ENCODE measurements at places on chromosomes 1 and 21.

DNA sequence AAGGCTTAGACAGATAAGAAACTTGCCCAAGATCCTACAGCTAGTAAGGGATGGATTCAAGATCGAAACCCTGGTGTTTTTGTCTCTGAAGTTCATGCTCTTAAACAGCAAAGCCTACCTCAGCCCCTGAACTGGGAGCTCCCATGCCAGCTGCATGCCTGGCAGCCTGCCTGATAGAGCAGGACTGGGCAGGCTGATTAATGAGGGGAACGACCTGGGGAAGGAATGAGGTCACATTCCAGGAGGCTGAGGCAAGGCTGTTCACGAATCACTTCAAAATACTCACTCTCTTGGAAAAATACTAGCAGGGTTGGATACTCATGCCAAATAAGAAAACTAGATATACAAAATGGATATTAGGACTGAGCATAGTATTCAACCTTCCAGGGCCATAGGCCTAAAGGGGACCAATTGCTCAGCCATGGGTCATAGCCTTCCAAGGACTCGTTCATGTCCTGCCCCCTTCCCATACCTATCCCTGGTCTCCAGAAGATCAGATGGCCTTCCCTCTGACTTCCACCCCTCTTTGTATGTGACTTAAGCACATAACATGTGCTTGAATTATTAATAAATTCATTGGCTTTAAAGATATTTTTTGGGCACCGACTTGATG, 15.6 kb upstream of the TACSTD2 start:
- DNase-seq: no peak

- no peak for DNase-seq
Measured at GRCh38 chr1:53653631-53654030, 85.3 kb downstream of the GLIS1 start.

- DNase-seq: peak; percentile 49
Measured at GRCh38 chr1:29924017-29924431, 687.7 kb downstream of the PTPRU start.

DNA sequence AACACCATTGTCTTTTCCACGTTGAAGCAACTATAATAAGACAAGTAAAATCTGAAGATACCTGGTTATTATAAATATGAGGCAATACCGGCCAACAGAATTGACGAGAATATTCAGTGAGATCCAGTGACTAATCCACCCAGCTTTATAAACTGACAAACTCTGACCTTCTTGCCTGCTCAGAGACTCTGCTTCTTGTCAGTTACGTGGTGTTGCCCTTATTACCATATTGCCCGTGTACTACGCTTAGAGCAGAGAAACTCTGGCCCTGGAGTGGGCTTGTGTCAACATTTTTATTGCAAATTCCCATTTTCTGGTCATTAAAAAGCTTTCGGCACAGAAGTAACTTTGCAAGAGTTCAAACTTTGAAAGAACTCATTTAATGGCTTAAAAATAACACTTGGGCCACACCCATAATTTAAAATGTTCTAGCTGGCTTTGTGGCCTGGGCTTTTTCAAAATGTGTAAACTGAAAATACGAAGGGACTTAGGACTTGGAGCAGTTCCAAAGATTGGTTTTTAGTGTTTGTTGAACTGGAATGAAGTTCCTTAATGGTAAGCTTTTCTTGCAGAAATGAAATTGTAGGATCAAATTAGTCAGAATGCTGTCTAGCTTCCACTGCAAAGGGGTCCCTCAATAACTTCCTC, 266.2 kb downstream of the LMO4 start:
- no peak for DNase-seq

DNA sequence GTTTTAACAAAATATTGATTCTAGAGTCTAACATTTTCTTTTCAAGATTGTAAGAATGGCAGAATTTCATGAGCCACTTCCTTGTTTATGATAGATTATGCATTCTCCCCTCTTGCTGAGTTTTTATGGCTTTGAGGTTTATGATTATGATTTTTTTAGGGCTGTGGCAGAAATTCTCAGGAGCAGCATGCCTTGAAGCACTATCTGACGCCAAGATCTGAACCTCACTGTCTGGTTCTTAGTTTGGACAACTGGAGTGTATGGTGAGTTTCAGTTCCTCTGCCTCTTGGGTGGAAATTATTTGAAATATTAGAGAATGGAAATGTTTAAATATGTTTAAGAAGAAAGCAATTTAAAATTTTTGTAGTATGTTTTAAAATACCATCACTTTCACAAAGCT, 10.2 kb downstream of the USP16 start:
- no peak for DNase-seq

DNA sequence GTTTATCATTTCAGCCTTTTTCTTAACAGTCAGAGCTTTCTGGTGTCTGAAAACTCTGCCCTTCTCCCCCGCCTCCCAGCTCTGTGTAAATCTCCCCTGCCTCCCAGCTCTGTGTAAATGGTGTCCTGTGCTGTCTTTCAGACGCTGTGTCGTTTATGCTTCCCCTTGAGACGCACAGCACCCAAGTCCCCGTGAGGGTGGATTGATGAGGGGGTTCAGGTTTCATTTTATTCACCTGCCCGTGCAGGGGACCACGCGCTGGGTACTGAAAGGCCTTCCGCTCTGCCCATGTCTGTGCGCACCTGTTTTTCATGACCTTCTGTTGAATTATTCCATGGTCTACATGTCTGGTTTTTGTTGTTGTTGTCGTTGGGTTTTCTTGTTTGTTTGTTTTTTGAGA, 108.2 kb upstream of the COL6A1 start:
- DNase-seq: no peak

DNA sequence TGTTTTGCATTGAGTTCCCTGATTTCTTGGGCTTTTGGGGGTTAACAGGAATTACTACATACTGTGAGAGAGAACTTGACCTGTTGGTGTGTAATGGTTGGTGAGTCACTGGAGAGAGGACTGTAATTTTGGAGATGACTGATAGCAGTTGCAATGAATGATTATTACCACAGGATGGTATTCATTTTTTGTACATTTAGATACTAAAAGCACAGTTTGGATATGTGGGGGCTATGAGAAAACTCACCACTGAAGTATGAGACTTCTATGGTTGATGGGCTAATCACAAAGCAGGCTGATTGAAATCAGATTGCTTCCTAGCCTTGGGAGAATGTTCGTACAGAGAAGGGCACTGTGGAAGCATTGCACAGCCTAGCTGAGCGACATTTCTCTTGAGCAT, 1571.3 kb upstream of the PRMT6 start:
- DNase-seq: no peak

GRCh38 chr1:6831366-6831765, 46.1 kb downstream of the CAMTA1 start:
- DNase-seq: no peak

DNA sequence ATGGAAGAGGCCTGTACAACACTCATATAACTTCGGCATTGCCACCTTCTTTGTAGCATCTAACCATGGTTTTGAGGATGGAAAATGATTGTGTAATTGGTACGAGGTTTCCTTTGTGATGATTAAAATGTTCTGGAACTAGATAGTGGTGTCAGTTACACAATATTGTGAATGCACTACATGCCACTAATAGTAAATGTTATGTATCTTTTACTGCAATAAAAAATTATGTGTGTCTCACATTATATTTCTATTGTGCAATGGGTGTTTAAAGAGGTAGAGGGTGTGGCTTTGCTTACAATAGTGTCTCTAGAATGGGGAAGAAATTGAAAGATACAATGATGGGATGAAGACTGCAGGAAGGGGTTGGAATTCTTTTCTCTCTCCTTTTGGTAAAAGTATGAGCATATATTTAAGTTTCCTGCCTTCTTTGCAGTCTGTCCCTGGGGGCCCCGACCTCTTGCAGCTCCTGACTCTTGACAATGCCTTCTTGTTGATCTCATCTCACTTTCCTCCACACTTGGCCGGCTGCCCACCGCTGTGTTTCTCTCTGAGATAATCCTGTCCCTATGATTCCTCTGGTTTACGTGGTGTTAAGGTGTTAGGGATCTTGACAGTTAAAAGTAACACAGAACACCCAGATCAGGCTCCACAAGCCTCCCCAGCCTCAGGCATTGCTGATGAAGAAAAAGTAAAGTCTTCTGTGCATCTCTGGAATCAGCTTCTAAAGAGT, 39.3 kb downstream of the MTARC1 start:
- DNase-seq: no peak

GRCh38 chr1:207502726-207503125, 6.8 kb downstream of the CR1 start:
- DNase-seq: no peak

DNA sequence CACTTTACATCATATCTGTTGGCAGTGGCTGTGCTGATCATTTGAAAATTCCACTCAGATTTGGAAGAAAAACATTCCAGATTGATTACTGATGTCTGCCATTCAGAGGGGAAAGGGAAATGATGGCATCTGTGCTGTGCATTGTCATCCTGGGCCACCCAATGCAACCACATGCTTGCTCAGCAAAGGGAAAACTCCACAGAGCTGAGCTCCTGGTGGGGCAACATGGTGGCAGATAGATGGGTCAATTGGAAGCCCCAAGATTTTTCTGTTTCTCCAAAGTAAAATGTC, 11.8 kb downstream of the OXCT2 start:
- DNase-seq: no peak

DNA sequence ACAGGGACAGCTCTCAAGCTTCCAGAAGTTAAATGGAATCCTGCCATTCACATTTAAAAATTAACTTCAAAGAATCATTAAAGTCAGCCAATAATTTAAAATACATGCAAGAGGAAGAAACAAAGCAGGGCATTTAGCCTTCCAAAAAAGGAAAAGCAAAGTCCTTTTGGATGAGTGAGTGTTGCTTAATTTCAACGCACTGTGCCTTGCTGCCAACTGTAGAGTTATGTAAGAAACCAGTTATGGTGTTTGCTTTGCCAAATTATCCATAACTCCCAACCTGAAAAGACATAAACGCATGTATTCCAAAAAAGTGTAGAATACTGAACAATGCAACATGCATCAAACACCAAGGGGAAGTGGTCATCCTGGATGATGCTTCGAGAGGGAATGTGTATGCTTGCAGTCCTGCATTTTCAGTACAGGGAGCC, 16.1 kb upstream of the KCNE1 start:
- no peak for DNase-seq

DNA sequence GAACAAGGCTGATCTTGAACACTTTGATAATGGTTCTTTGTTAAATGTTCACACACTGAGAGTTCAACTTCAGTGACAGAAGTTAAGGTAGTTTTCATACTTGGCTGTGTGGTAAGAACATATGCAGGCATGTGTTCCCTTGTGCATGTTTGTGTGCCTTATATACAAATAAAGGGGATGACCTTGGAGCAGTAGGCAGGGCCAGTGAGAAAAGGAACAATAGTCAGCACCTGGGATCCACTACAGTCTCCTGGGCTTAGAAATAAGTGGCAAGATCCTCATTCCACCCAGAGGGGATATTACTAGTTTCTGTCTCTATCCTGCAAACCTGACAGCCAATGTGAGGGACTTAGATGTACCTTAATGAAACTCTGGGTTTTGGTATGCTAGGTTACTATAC, 50.3 kb upstream of the DMRTA2 start:
- no peak for DNase-seq

GRCh38 chr1:110606657-110607535, 738 bp upstream of the KCNA2 start:
- no peak for DNase-seq

DNA sequence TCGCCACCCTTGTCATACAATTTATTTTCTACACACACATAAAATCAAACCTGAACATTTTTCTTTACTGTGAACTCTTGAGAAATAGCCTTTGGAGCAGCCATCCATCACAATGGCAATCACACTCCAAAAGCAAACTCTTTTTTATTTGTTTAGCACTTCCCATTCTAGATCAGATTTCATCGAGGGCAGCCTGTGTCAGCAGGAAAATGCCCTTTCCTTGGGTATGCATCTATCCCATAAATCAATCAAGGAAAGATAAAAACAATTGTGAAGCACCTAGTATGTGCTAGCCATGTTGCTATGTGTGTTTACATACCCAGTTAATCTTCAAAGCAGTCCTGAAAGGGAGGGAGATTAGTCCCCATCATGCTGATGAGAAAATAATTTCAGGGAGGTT, 484.1 kb upstream of the USP24 start:
- DNase-seq: peak; percentile 8

GRCh38 chr1:150550222-150551050, 1.2 kb downstream of the ADAMTSL4 start:
- DNase-seq: no peak

GRCh38 chr1:108182959-108183700, 17.0 kb downstream of the SLC25A24 start:
- DNase-seq: no peak

GRCh38 chr1:94413311-94413710, 4.9 kb upstream of the ABCD3 start:
- DNase-seq: no peak

DNA sequence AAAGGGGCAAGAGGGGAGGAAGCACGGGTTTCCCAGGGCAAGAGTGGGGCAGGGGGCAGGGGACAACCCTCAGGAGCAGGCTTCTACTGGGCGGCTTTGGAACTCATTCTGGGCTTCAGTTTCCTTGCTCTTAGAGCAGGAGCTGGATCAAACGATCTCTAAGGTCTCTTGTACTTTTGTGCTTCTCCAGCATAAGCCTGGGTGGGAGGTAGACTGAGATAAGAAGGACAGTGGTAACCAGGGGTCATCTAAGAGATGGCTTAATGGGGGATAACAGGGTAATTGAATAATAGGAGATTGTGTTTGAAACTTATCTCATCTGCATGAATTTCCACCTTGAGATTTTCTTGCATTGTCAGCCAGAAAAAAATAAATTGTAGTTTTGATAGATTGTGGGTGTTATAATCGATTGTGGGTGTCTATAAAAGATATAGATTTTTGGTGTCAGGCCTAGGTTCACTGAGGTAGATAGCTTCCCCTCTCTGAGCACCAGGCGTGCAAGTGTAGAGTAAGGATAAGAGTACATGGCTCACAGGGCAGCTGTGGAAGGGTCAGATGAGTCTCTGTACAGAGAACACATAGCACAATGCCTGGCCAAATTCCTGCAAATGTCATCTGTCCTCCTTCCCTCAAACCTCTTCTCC, 68.0 kb downstream of the CD58 start:
- no peak for DNase-seq

DNA sequence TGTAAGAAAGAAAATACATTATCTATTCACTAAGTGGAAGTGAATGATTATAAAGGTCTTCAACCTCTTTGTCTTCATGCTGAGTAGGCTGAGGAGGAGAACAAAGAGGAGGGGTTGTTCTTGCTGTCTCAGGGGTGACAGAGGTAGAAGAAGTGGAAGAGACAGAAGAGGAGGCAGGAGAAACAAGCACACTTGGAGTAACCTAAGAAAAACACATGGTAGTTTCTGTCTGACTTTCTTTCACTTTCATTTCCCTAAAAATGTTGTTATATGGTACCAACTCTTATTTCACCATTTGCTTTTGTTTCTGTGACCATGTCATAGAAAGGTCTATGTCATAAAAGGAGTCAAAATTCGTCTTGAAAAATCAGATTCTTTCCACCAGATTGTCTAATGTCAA, 696.6 kb upstream of the BRINP3 start:
- no peak for DNase-seq

GRCh38 chr1:37858931-37859506, 373 bp downstream of the MTF1 start:
- no peak for DNase-seq

DNA sequence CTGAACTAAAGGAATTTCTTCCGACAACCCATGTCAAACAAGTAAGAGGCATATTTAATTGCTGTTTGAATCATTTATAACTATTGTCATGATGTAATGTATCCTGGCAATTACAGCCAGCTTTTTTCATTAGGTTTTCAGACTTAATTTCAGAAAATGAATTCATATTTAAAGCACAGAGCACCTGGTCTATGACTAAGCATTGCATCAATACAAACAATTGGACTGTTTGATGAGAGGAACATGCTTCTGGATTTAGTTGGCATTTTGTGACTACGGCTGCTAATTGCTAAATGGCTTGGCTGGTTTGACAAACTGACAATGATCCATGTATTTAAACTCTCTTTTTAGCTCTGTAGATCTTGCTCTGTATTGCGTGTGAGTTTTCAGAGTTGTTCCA, 853.4 kb downstream of the NCAM2 start:
- DNase-seq: no peak
